ENCODE measurements at places on chromosomes 1 and 21.

DNA sequence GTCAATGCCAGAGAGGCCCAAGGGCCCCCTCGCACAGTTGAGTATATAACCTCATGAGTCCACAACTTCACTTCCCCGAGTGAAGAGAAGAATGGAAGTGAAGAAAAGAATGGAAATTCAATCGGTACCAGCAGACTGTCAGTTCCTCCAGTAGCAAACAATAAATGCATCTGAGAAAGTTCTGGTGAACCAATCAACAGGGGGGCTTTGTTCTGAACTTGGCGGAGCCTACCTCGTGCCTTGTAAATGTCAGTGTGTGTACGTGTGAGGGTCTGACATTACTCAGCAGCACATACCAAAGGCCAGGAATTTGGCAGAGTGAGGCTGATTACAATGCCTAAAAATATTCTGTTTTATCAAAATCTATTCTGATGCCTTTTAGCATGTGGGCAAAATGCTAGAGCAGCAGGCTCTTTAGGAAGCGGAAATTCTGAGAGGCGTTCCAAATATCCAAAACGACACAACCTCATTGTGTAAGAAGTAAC lies 238.5 kb downstream of the LTN1 start:
- DNase-seq, result no peak

DNA sequence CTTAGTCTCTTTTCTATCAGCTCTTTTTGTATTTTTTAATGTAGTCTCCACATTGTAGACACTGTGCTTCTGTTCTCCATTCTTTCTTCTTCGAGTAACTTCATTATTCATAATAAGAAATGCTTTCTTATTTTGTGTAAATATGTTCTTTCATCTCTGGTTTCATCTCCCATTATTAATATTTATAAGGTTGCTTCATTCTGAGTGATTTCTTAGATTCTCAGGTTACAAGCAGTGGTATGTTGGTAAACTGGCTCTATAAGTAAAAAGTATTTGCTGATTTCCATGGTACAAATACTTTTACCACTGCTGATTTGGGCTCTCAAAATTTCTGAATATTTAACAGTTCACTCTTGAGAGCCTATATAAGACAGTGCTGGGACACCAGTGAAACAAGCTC lies 81.3 kb downstream of the CDC14A start:
- DNase-seq, result no peak

- no peak for DNase-seq
Observed at GRCh38 chr1:28898405-28898881, 15.9 kb upstream of the EPB41 start.

GRCh38 chr1:14668538-14668937 lies 70.1 kb downstream of the KAZN start:
- no peak for DNase-seq

- DNase-seq, result no peak
Observed at GRCh38 chr1:106620521-106620954, 435.9 kb upstream of the PRMT6 start.

GRCh38 chr1:61638911-61639605 lies 85.9 kb downstream of the TM2D1 start:
- DNase-seq, result no peak

DNA sequence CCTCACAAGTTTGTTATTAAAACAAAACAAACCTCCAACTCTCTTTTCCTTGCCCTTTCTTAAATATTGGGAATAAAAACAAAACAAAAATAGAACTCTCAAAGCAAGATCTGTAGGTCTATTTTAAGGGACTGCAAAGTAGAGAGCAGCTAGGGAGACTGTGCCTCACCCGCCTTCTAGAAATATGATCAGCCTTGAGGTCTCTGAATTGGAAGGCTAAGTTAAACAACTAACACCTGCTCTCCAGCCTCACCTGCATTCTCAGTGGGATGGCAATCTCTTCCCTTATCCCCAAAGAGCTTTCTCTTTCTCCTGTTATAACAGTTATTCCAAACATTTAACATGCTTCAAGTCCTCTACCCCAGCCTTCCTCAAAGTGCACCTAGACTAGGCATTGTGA lies 75.5 kb upstream of the TNR start:
- DNase-seq, result no peak

DNA sequence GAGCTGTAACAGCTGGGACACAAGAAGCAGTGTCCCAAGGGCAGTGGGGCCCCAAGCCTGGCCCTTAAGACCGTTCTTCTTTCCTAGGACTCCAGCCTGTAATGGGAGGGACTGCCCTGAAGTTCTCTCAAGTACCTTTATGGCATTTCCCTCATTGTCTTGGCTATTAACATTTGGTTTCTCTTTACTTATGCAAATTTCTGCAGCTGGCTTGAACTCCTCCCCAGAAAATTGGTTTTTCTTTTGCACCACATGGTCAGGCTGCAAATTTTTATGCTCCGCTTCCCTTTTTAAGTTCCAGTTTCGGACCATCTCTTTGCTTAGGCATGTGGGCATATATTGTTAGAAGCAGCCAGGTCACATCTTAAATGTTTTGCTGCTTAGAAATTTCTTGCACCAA lies 3.1 kb upstream of the MROH9 start:
- no peak for DNase-seq

GRCh38 chr1:85058311-85058710 lies 10.0 kb upstream of the MCOLN3 start:
- no peak for DNase-seq

GRCh38 chr1:104238991-104239390 lies 489.3 kb downstream of the AMY1C start:
- DNase-seq, result no peak

GRCh38 chr1:119595168-119595567 lies 52.9 kb downstream of the ZNF697 start:
- DNase-seq, result no peak

- DNase-seq, result no peak
Observed at GRCh38 chr1:54507033-54507870, 40.8 kb upstream of the ACOT11 start.

- DNase-seq, result no peak
Observed at GRCh38 chr1:16252912-16253311, 15.9 kb upstream of the CPLANE2 start.

DNA sequence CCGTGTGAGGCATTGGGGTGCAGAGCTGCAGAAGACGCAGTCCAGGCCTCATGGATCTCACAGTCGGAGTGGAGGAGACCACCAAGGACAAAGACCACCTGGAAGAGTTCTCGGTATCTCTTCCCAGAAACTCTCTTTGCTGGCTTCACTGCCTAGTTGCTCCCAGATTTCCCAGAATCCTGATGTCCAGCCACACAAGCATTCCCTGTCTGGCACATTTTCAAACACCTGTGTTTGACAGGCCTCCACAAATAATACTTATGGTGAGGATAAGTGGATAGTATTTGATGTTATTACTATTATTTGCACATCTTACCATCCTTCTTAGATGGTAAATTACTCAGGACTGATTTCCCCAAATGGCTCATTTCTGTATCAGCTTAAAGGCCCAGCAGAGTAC lies 27.7 kb upstream of the KANK4 start:
- DNase-seq, result no peak

DNA sequence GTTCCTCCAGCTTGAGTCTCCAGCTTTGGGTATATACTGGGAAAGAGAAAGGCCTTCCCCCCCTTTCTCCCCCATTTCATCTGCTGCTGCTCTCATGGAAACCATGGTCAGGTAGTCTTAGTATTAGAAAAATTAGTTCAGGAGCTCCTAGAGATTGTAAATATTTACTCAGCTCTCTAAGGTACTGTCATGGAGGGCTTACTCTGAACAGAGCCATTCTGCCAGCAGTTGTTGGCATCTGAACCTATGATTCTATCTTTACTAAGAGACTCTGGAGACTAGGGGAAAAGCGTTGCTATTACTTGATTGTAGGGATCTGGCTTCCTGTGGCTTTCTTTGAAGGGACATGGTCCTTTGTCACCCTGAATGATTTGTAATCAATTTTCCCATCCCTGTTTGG lies 6.1 kb downstream of the INTS3 start:
- no peak for DNase-seq

- DNase-seq, result no peak
Observed at GRCh38 chr1:78622548-78622947, 2.3 kb downstream of the IFI44L start.

DNA sequence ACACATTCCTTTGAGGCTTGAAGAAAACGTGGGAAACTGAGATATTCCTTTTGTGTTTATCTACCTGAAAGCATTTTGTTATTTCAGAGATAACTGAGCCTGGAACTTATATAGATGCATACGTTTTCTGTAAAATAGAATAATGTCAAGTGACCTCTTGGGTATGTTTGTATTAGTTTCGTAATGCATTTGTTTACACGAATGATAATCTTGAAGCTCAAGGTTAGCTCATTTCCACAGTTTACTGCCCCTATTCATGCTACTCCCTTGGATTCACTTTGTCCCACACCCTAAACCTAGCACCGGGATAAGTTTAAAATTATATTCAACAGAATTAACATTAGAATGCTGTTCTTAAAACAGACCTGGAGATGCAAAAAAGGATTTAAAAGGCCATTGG lies 54.4 kb downstream of the MRPL39 start:
- no peak for DNase-seq

- no peak for DNase-seq
Observed at GRCh38 chr1:27331426-27331825, 9.5 kb downstream of the TMEM222 start.

- no peak for DNase-seq
Observed at GRCh38 chr1:13701271-13701640, 1.3 kb downstream of the PRDM2 start.

DNA sequence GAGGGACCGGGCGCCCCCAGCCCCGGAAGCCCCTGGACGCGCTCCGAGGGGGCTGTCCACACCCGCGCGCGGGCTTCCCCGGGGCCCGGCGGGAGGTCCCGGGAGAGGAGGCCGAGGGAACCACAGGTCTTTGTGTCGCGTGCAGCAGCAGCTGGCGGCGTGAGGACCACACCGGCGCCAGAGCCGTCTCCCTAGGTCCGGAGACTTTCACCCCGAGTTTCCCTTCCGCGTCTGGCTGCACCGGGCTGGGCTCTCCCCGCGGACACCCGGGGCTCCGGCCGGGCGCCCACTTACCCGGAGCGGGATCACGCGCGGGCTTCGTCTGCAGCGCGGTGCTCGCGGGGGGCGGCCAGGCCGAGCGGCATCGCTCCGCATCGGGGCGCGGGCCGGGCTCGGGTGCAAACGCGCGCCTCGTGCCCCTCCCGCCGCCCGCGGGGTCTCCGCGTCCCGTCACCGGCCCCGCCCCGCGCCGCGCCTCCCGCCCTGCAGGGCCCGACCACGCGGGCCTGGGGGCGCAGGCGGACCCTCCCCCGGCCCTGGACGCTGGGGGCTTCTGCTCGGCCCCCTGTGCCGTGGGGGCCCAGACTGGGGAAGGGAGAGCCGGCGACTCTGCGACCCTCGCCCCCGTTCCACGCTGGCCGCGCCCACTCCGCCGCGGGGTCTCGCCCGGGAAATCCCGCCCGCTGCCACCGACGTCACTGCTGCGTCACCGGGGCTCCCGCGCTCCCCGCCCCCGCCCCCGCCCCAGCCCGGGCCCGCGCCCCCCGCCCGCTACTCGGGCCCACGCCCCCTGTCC lies at the start of gene GNG4:
Gene GNG4, minus strand, starts transcription at position 417 of the 796 bp plus-strand sequence. CDS start 65,946 bp downstream, outside the sequence.
- DNase-seq, result no peak

DNA sequence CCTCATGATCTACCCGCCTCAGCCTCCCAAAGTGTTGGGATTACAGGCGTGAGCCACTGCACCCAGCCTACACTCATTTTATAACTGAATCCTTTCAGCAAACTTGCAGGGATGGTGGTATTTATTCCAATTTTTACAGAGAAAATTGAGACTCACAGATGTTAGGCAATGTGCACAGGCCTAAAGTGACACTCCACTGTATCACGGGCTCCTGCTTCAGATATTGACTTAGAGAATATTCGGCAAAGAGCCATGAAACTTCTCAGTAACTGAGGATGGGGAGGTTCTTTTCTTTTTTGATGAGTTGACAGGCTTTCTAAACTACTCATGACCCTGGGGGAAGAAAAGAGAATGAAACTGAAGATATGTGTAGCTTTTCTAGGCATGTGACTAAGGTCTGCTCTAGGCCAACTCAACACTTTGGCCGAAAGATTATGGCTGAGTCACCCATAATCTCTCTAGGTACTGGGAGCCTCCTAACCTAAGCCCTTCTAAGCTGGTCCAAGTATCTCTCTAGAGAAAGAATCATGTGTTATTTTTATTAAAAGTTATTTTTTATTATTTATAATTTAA lies 19.9 kb upstream of the PTCH2 start:
- no peak for DNase-seq

GRCh38 chr1:230167419-230167852 lies 100.4 kb downstream of the GALNT2 start:
- DNase-seq, result peak; percentile 61

DNA sequence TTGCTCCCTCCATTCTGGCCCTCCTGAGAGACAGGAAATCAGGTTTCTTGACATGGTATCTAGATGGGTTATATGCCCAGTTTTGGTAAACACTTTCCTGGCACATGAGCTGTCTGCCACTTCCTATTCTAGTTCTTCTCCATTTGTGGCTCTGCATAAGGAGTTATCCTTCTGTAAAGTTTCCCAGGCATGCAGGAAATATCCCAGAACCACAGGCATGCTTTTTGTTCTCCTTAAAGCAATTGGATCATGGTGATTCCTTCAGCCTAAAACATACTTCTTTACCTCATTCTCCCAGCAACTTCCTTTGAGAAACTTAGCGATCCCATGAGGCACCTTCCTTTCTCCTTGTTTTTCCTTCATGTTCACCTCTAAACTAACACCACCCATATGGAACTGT lies 199.8 kb downstream of the CRB1 start:
- no peak for DNase-seq

DNA sequence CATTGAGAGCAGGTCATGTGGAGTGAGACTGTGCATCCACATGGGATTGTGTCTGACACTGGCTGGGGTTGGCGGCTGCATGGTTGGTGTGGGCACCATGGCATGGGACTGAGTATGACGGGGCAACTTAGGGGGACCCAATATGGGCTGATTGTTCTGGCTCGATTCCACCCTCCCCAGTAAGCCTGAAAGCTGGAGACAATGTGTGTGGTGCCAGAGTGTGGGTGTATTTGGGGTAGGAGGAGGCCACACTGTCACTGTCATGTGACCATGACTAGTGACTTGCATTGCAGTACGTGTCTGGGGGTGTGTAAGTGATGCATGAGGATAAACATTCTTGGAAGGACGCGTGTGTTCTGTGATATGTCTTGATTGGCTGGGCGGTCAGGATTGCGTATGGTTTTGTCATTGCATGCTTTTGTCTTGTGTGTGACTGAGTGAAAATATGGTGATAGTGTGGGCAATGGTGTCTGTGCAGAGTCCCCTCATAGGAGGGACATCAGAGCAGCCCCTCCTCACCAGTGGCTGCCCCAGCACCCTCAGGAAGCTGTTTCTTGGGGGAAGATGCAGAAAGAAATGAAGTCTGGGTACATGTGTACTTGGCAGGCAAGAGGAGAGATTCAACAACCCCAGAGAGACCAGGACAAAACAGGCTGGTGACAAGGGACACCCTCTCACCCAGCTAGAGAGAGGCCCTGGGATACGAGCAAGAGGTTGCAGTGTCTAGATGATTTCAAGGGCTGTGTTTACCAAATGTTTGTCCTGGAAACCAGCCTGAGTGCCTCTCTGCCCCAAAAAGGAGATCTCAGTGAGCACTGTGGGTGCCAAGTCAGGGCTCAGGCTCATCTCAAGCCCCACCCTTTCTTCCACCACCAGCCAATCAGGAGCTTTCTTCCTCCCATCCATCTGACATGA lies 36.3 kb downstream of the SDC3 start:
- no peak for DNase-seq

GRCh38 chr1:42853116-42853884 lies 6.9 kb downstream of the ZNF691 start:
- DNase-seq, result no peak

Data from activated CD8-positive, alpha-beta memory T cell treated with anti-CD3 and anti-CD28 coated beads, Interleukin-2, amount 10 ng/mL, durations not matched to agents 7 days and 5 days (primary cell).